Naive B cell (primary cell): ENCODE measurements at places on chromosomes 2 and 18. TPM values are rescaled to one million over a fixed set of nuclear protein-coding genes. Genes with fewer than 3 reads are reported as not detected.

MALL gene
- not detected for polyA plus RNA-seq

CGREF1 gene
- polyA plus RNA-seq: not detected

TNFRSF11A gene
- polyA plus RNA-seq: not detected

MYOM1 gene
- 1.5 TPM for polyA plus RNA-seq

C1QL2 gene
- not detected for polyA plus RNA-seq

CCDC121 gene
- polyA plus RNA-seq: 1.7 TPM

DUSP19 gene
- 0.04 TPM for polyA plus RNA-seq

ZNF396 gene
- polyA plus RNA-seq: not detected

UPP2 gene
- polyA plus RNA-seq: not detected
